ENCODE measurements at places on chromosomes 11 and 22.
A peak's percentile ranks its signal among the peaks of the same experiment; 100 is the strongest.

GRCh38 chr11:78347956-78348355 is 69.7 kb downstream of the GAB2 start:
- DNase-seq: no peak

GRCh38 chr11:103202048-103202651 is 92.9 kb downstream of the DYNC2H1 start:
- DNase-seq: no peak

DNA sequence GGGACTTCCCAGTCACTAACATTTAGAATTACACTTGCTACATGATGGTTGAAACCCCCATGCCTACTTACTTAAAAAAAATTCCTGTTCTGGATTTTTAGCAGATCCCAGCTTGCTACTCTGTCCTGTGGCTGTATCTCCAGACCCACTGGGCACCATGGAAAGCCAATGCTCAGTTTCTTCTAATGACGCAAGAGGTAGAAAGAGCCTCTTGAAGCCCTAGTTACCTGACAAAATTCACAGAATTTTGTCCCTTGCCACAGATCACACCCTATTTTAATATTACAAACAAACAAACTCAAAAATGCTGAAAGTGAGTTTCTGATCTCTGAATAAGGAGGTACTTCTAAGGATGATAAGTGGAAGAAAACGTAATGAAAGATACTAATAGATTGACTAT is 24.3 kb upstream of the TENM4 start:
- no peak for DNase-seq

DNA sequence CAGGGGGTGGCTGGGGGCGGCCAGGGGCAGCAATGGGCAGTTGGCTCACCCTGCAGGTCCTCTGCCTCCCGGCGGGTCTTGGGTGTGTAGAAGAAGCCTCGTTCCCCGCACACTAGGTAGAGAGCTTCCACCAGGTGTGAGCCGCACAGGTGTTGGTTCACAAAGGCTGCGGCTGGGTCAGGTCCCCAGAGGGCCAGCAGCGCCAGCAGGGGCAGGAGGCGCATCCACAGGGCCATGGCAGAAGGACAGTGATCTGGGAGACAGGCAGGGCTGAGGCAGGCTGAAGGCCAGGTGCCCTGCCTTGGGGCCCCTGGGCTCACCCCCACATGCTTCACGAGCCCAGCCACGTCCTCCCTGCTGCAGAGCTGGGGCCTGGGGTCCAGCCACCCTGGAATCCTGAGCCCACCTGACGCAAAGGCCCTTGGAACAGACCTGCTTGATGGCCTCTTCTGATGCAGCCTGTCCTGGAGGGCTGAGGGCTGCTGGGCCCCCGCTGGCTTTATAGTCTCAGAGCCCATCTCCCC is at the start of gene INS:
Gene INS, minus strand, starts transcription at position 474 of the 524 bp plus-strand sequence. Its CDS starts 238 bp downstream, at position 236.
- no peak for DNase-seq

DNA sequence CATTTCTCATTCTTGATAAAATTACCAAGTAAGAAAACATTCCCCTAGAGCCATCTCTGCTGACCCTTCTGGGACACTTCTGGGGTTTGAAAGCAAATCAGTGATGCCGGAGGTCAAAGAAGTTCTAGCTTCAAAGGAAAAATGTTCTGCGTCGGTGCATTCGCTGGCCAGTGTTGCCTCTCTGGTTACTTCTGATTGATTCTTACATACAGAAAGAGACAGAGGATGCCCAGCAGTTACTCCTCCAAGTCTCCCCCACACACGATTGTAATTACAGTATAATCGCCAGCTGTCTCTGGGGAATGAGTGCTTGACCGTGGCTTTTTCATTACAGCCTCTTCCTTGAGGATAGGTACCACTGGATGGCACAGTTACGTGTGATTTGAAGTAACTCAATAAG is 150.9 kb downstream of the SNX19 start:
- no peak for DNase-seq

- no peak for DNase-seq
Observed at GRCh38 chr11:87144252-87144651, 106.5 kb downstream of the TMEM135 start.

DNA sequence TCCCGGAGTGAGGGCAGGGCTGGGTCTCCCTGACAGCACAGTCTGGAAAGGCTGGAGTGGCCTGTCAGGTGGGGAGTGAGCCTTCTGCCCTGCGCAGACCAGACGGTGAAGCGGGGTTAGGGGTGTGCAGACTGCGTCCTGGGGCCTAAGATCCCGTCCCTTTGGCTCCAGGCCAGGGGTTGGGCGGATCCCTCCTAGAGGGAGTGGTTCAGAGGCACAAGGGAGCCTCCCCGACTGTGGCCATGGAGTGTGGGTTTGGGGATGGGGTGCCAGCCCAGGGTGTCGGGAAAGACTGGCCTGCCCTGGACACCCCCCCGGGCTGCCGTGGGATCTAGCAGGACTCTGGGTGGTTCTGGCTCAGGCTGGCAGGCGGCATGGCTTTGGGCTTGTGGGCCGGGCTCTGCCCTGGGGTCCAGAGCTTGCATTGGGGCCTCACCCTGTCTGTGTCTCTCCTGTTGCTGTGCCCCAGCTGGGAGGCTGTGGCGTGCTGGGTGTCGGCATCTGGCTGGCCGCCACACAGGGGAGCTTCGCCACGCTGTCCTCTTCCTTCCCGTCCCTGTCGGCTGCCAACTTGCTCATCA is 19.5 kb downstream of the TSPAN4 start:
- DNase-seq: no peak

- DNase-seq: peak; percentile 72
Observed at GRCh38 chr11:71977743-71978418, 20.8 kb upstream of the IL18BP start.

GRCh38 chr11:30346068-30346688 is 23.3 kb downstream of the ARL14EP start:
- DNase-seq: no peak

DNA sequence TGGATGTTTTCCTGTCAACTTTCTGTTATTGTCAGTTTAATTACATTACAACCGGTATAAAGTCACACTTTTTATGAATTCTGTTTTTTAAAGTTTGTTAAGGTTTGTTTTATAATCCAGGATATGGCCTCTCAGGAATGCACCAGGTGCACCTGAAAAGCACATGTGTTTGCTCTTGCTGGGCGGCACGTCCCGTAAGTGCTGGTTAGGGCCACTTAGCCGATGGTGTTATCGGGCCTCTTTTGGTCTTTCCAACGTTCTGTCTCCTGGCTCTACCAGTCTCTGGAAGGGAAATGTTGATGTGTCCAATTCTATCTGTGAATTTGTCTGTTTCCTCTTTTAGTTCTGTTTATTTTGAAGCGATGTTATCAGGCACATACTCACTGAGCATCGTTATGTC is 695.7 kb downstream of the BRD1 start:
- DNase-seq: no peak

DNA sequence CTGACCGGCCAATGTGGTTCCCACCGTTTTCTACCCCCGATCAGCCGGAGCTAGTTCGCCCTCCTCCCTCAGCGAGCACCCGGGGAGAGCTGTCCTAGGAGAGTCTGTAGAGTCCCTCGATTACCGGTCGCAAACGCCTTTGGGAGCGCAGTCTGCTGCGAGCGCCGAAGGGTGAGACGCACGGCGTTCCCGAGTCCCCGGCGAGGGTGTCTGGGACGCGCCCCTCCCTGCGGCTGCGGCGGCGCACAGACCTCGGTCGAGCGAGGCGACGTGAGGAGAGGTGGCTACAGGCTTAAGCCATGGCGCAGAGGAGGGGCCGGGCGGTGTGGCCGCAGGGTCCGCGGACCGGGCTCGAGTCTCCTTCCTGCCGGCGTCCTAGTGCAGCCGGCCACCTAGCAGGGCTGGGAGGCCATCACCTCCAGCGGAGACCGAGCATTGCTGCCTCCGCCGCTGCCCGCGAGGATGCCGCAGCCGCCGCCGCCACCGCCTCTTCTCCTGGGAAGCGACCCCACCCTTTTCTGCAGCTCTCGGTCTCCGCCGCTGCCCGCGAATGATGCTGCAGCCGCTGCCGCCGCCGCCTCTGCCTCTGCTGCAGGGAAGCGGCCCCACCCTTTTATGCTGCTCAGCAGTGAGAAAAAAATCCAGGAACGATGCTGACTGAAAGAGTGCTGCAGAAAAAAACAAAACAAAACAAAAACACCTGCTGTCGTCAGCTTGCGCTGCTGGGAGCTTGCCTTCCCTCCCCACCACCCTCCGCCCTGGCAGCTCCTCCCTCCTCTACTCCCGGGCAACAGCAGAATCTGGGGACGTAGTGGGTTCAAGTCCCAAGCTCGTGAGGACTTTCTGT is at the start of gene MAP6:
Gene MAP6, minus strand, starts transcription at position 588 of the 847 bp plus-strand sequence. CDS start 669 bp downstream, outside the sequence.
- peak; percentile 54 for DNase-seq

GRCh38 chr11:38824573-38824972 is 2226.5 kb upstream of the RAG2 start:
- DNase-seq: no peak

DNA sequence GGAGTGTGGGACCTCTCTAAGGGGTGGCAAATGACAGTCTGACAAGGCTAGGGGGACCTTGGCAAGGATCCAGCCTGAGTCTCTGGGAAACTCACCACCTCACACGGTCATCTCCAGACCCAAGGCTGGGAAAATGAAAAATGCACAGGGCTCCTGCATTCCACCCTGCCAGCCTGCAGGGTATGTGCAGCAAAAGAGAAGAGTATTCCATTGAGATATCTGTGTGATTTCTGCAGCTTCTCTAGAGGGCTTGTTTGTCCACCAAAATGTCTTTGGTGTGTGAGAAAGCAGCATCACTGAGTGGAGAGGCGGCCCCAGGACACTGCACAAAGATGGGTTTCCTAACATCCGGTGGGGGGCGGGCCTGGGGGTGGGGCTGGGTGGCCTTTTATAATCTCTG is 177.8 kb downstream of the EFCAB6 start:
- no peak for DNase-seq

- peak; percentile 75 for DNase-seq
Observed at GRCh38 chr11:62340269-62340901, 3.1 kb downstream of the ASRGL1 start.

- DNase-seq: no peak
Observed at GRCh38 chr11:31822175-31822926, 11.2 kb upstream of the PAX6 start.

GRCh38 chr11:33802194-33802950 is 28.1 kb upstream of the FBXO3 start:
- DNase-seq: no peak

- DNase-seq: no peak
Observed at GRCh38 chr22:31185056-31185455, 25.1 kb downstream of the RNF185 start.

DNA sequence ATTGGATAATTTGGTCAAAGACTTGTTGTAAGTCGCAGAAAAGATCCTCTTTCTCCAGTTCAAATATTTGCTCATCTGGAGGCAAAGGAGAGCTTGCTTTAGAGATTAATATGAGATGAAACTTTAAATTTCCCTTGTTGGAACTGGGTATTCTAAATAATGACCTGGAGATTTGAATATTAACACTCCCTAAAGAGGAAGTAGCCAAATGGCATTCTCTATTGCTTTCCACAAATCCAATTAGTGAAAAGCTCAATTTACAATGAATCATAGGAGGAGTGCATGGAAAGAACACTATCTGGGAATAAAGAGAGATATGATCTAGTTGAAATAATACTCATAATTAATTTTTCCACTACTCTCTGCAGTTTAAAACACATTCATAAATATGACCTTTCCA is 641.6 kb upstream of the TENM4 start:
- DNase-seq: no peak

GRCh38 chr22:32859743-32860142 is 58.2 kb downstream of the TIMP3 start:
- no peak for DNase-seq

GRCh38 chr22:49377306-49377705 is 450.4 kb downstream of the BRD1 start:
- DNase-seq: no peak

DNA sequence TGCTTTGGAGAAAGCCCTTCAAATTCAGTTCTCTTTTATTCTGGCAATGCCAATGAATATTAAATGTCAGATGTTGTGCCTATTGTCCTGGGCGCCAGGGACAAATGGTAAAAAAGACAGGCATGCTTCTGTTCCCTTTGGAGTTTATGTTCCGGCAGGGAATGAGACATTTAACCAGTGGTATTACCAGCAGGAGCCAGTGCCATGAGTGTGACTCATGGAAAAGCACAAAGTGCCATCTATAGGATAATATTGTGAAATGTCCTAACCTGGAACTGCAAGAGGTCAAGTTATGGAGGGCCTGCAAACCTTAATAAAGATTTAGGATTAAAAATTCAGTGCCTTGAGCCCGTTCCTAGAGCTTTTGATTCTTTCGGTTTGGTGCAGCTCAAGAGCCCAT is 39.5 kb downstream of the REXO2 start:
- no peak for DNase-seq

- DNase-seq: no peak
Observed at GRCh38 chr22:36659762-36660509, 43.6 kb downstream of the CACNG2 start.

DNA sequence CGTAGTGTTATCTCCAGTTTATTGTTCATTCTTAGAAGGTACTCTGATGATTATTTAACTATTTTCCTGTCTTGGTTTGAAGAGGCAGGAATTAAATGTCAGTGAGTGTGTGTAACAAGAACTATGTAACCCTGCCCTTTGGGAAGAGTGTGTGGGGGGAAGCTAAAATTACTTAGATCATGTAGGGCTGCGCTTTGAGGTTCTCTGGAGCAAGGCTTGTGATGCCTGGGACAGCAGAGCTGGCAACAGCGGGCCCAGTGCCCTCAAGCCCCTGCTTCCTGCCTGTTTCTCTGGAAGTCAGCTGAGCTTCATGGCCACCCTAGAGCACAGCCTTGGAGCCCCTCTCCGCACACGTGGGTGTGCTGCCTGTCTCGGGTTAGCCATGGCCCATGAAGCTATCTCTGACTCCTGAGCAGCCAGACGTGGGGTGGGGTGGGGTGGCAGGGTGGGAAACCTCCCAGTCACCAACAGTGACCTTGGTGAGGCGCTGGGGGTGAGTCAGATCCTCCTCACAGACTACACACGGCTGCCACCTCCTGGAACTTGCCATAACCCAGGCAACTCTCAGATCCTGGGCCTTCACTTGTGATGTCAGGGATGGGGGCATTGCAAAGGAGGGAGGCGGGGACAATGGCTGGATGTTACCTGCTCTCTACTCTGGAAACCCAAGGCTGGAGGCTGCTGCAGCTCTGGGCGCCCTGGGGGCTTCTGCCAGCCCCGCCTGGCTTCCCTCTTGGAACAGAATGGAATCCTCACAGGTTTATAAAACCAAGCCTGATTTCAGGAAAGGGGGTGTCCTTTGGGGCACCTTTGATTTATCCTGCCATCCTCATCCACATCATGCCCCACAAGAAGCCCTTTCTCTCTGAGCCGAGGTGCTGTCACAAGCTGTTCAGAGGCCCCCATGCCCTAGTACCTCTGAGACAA is 88.6 kb downstream of the SNX19 start:
- peak; percentile 22 for DNase-seq

GRCh38 chr11:68379206-68379605 is 66.8 kb downstream of the LRP5 start:
- DNase-seq: no peak

DNA sequence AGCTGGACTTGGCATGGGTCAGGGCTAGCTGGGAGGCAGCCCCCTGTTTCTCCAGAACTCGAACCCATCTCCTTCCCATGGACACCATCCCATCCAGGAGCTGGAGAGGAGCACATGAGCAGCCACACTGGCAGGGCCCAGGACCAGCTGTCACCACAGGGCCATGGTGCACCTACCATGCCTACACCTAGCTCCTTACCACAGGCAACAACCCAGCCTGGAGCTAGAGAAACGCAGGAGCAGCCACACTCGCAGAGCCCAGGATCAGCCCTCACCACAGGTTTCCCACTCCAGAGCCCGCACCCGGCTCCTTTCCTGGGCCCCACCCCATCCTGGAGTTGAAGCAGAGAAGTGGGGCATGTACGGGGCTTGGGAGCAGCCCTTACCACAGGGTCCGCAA is 50.2 kb downstream of the GAB4 start:
- no peak for DNase-seq

Measured in activated naive CD4-positive, alpha-beta T cell treated with anti-CD3 and anti-CD28 coated beads, Interleukin-2, amount 10 ng/mL, durations not matched to agents 7 days and 5 days (primary cell).